HFFc6 (cell line): ENCODE measurements at places on chromosomes 13 and 19. TPM values are rescaled to one million over a fixed set of nuclear protein-coding genes. Genes with fewer than 3 reads are reported as not detected.

DNA sequence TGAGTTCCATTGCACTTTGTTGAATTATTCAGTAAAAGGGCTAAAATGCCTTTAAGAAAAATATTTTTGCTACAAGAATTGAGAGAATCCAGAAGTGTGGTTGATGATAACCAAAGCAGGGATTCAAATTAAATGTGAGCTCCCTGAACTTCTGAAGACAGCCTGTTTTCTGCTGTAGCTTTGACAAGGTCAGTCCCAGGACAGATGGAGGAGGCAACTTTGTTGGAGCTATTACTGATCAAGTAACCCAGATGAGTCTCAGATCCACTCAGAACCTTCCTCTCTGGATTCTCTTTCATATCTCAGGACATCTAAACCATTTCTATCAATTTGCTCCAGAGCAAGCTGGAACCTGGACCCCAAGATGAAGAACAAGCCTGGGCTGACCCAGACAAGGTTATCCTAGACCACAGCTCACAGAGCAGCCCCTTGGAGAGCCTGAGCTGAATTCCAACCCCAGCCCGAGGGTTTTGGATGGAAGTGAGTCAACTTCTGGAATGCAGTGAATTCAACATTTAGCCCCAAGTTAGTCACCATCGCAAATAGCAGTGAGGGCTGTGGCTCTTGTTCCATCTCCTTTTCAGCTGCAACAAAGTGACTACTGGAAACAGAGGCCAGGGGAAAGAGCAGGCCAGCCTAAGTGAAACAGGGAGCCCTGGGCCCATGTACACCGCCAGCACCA is 137.8 kb upstream of the TSC22D1 start:
- H3K36me3 ChIP-seq: peaks cover 1% of the 10 kb centered on the region; the same call in 1 of the 2 replicates
- peaks cover 52% of the 10 kb centered on the region for H3K4me1 ChIP-seq
- peak; percentile 90 for DNase-seq
- H3K27me3 ChIP-seq: no peaks in the 10 kb centered on the region

- H3K4me1 ChIP-seq: no peaks in the 10 kb centered on the region
- H3K27me3 ChIP-seq: peaks cover 2% of the 10 kb centered on the region; the same call in 1 of the 2 replicates
- no peak for DNase-seq
- H3K4me3 ChIP-seq: no peak overlapping the region
- H3K36me3 ChIP-seq: no peaks in the 10 kb centered on the region; the same call in 1 of the 2 replicates
These were observed 273.0 kb downstream of the SHISA2 start for GRCh38 chr13:25778808-25779305.

The CFD gene
- total RNA-seq: 1.3 to 1.6 TPM (median 1.4 TPM) in 3 replicates

The SH2D3A gene
- not detected in 3 replicates for total RNA-seq

DNA sequence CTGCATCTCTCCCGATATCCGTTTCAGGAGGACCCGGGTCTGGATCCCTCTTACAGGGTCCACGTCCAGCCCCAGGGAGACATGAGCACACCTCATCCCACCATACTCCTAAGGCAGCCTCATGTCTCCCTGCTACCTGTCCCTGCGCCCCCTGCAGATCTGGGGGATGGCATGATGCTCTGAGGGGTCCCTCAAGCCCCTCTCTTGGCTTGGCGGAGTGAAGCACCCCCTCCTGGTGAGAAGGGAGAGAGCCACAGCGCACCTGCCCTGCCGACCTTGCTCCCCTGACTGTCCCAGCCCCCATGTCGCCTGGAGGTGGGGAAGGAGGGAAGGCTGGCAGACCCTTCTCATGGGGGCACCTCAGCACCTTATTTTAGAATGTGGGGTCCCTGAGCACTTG is 21.5 kb upstream of the ARHGEF7 start:
- no peak overlapping the region for H3K27ac ChIP-seq
- no peak overlapping the region for H3K4me3 ChIP-seq
- peaks cover 45% of the 10 kb centered on the region for H3K27me3 ChIP-seq

DNA sequence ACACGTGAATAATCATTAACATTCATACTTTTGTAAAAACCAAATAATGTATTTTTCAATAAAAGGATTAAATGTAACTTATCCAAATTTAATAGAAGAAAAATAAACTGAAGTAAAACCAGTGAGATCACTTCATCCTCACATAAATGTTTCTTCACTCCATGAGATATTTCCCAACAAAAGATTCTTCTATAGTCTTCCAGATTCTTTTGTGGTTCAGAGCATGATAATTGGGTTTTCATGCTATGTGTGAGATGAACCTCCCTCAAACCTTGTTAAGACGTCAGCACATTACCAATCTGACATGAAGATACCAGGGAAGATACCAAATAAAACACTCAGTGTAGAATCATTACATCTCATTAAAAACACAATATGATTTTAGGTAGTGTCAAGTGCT is 62.9 kb upstream of the OXGR1 start:
- H3K36me3 ChIP-seq: no peaks in the 10 kb centered on the region
- no peak for DNase-seq
- peaks cover 10% of the 10 kb centered on the region for H3K27me3 ChIP-seq
- H3K4me1 ChIP-seq: no peaks in the 10 kb centered on the region
- H3K4me3 ChIP-seq: no peak overlapping the region
- no peak overlapping the region for H3K27ac ChIP-seq

DNA sequence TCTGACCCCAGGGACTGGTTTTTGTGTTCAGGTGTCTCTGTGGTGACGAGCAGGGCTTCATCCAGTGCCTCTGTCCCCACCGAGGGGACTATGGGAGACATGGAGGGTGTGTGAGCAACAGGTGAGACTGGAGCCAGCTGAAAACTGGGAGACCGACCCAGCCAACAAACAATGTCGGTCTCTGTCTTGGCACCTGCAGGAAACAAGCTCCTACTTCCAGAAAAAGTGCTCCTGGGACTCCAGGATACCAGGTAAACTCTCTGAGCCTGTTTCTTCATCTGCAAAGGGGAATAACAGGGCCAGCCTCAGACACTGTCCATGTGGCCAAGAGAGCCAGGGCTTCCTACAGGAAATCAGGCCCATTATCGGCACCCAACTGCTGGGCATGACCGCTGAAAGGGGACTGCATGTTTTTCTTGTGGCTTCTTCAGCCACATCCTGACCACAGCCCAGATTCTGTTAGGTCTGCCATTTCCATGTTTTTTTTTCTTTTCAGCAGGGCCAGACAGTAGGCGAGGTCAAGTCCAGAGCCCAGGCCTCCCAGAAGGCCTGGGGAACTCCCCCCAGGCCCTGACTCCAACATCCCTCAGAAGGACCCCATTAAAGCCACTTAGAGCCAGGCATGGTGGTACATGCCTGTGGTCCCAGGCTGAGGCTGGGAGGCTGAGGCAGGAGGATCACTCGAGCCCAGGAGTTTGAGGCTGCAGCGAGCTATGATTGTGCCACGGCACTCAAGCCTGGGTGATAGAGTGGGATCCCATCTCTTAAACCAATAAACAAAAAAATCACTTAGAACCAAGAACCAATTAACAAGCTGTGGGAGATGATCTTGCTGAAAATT is 836 bp upstream of the BST2 start:
- no peak for DNase-seq
- no peaks in the 10 kb centered on the region for H3K36me3 ChIP-seq
- H3K27ac ChIP-seq: no peak overlapping the region
- peaks cover 6% of the 10 kb centered on the region; the same call in 1 of the 2 replicates for H3K4me1 ChIP-seq
- H3K27me3 ChIP-seq: peaks cover 7% of the 10 kb centered on the region
- H3K4me3 ChIP-seq: no peak overlapping the region

The TMEM59L gene
- 3.2 to 4.3 TPM (median 3.2 TPM) in 3 replicates for total RNA-seq

DNA sequence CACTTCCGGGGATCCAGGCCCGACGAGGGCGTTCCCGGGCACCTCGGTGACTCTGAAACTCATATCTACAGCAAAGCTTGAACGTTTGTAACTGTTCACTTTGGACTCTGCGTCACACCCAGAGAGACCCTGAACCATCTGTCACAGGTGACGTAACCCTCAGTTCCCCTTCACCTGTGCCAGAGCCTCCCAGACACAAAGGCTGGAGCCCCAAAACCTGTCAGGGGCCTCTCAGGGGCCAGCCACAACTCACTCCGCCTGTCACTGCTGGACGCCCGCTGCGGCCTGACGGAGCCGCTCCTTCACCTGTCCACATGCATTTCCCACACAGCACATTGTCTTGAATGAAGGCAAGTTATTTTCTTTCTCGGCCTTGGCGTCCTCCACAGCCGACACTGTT is 8.0 kb downstream of the RASA3 start:
- peaks cover 24% of the 10 kb centered on the region for H3K36me3 ChIP-seq
- H3K4me1 ChIP-seq: peaks cover 76% of the 10 kb centered on the region
- no peak overlapping the region for H3K4me3 ChIP-seq
- peak overlapping the region; percentile 75 for H3K27ac ChIP-seq

- H3K36me3 ChIP-seq: peaks cover 8% of the 10 kb centered on the region; the same call in 1 of the 2 replicates
- peak overlapping the region; percentile 91 for H3K4me3 ChIP-seq
- H3K27ac ChIP-seq: peak overlapping the region; percentile 70; the same call in 1 of the 2 replicates
- DNase-seq: no peak
These were observed 505 bp upstream of the SHKBP1 start for GRCh38 chr19:40576151-40576584.

The PCSK4 gene
- total RNA-seq: 0.60 to 2.0 TPM (median 1.2 TPM) in 3 replicates

DNA sequence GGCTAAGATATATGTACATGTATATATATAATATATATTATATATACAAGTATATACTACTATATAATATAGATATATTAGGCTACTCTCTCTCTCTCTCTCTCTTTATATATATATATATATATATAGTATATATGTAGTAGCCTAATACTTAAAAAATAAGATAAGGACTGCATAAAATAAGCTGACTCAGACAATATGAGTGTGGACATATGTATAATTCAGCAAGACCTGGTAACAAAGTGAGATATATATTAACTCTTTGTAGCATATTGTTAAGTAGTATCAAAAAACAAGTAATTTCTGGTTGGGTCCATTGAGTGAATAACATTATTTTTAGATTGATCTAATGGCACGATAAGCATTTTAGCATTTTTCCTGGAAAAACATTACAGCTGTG is 509.0 kb downstream of the GPC5 start:
- H3K36me3 ChIP-seq: no peaks in the 10 kb centered on the region
- no peaks in the 10 kb centered on the region for H3K27me3 ChIP-seq
- H3K4me3 ChIP-seq: no peak overlapping the region
- no peak for DNase-seq

- peaks cover 12% of the 10 kb centered on the region for H3K36me3 ChIP-seq
- no peak for DNase-seq
- H3K4me1 ChIP-seq: peaks cover 19% of the 10 kb centered on the region
- no peaks in the 10 kb centered on the region; the same call in 1 of the 2 replicates for H3K27me3 ChIP-seq
These were observed 59.5 kb downstream of the TNFRSF19 start for GRCh38 chr13:23629566-23630272.

GRCh38 chr13:44954224-44954623 is 35.0 kb downstream of the NUFIP1 start:
- H3K27me3 ChIP-seq: no peaks in the 10 kb centered on the region; the same call in 1 of the 2 replicates
- H3K4me3 ChIP-seq: no peak overlapping the region
- H3K4me1 ChIP-seq: peaks cover 42% of the 10 kb centered on the region
- peaks cover 7% of the 10 kb centered on the region; the same call in 1 of the 2 replicates for H3K36me3 ChIP-seq
- H3K27ac ChIP-seq: no peak overlapping the region
- DNase-seq: no peak

The ATF5 gene
- total RNA-seq: 39.2 to 42.7 TPM (median 39.3 TPM) in 3 replicates

DNA sequence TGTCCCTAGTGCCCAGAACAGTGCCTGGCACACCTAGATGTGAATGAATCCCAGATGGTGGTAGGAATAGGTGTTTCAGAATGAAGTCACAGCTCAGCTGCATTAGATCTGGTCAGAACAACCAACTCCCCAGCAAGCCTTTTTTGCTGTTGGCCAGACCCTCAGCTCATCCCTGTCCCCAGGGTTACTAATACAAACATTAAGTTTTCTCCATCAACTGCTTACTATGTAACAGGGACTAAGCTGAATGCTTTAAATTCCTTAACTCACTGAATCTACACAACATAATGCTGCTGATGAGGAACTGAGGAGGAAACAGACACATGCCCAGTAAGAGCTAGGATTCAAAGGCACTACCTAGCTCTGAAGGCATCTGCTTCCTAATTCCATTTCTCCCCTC is 18.8 kb downstream of the SMG9 start:
- H3K4me3 ChIP-seq: no peak overlapping the region
- peak overlapping the region; percentile 82 for H3K27ac ChIP-seq
- H3K36me3 ChIP-seq: peaks cover 32% of the 10 kb centered on the region
- H3K4me1 ChIP-seq: peaks cover 32% of the 10 kb centered on the region

DNA sequence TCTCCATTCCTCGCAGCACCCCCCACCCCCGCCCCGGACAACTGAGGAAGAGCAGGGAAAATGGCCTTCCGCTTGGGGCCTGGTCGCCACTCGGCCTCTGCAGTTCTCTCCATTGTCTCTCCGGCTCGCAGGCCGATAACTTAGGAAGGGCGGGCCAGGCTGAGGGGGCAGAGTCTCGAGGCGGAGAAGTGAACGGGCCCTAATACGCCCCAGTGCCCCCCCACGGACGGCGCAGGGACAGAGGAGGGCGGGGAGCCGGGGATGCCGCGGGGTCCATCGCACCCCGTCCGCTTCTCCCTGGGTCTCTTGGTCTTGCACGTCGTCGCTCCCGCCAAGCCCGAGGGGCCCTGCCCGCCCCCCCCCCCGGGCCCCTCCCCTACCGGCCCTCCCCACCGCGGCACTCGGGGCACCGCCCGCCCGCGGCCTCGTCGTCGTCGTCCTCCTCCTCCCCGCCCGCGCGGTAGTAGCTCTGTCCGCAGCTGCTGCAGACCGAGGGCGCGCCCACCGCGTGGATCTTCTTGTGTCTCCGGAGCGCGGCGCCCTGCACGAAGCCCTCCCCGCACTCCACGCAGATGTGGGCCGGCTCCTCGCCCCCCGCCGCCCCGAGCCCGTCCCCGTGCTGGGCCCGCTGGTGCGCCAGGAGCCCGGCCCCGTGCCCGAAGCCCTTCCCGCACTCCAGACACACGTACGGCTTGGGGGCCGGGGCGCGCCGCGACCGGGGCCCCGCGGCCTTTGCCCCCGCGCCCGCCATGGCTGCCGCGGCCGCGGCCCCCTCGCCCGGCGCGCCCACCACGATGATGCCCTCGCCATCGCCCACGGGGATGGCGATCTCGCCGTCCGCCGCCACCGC is 33.2 kb downstream of the ZNF787 start:
- peaks cover 20% of the 10 kb centered on the region for H3K36me3 ChIP-seq
- H3K27ac ChIP-seq: no peak overlapping the region
- peaks cover 11% of the 10 kb centered on the region for H3K4me1 ChIP-seq
- no peak for DNase-seq

DNA sequence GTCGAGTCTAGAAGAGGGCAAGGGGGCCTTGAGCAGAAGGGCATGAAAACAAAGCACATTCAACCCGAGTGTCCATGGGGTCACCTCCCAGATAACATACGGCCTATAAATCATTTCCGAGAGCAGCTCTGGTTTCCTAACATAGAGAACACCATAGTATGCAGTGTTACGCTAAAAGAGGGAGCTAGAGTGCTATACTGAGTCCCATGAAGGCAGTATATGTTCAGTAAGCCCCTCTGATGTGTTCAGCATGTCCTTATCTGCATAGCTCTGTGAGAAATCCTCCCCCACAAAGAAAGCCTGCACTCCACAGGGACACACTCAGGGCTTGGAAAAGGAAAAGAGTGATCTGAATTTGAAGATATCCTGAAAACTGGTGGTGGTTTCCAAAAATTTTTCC is 175.4 kb downstream of the FLT1 start:
- DNase-seq: no peak
- no peak overlapping the region for H3K4me3 ChIP-seq

- H3K4me3 ChIP-seq: no peak overlapping the region
- no peak for DNase-seq
- H3K27me3 ChIP-seq: no peaks in the 10 kb centered on the region; the same call in 1 of the 2 replicates
- H3K4me1 ChIP-seq: no peaks in the 10 kb centered on the region
These were observed 282.9 kb upstream of the SLITRK6 start for GRCh38 chr13:86082121-86082520.

- H3K27me3 ChIP-seq: peaks cover 3% of the 10 kb centered on the region
- H3K36me3 ChIP-seq: no peaks in the 10 kb centered on the region
- DNase-seq: no peak
- no peak overlapping the region for H3K4me3 ChIP-seq
- H3K27ac ChIP-seq: no peak overlapping the region
- H3K4me1 ChIP-seq: peaks cover 34% of the 10 kb centered on the region
These were observed 11.1 kb upstream of the SERP2 start for GRCh38 chr13:44362394-44363040.

- peaks cover 78% of the 10 kb centered on the region for H3K36me3 ChIP-seq
- no peak overlapping the region for H3K4me3 ChIP-seq
- no peak for DNase-seq
- H3K27me3 ChIP-seq: no peaks in the 10 kb centered on the region
These were observed 8.9 kb downstream of the ZNF420 start for GRCh38 chr19:37087110-37087509.
